ENCODE measurements at places on chromosomes 2 and 18.
A peak's percentile ranks its signal among the peaks of the same experiment; 100 is the strongest.

DNA sequence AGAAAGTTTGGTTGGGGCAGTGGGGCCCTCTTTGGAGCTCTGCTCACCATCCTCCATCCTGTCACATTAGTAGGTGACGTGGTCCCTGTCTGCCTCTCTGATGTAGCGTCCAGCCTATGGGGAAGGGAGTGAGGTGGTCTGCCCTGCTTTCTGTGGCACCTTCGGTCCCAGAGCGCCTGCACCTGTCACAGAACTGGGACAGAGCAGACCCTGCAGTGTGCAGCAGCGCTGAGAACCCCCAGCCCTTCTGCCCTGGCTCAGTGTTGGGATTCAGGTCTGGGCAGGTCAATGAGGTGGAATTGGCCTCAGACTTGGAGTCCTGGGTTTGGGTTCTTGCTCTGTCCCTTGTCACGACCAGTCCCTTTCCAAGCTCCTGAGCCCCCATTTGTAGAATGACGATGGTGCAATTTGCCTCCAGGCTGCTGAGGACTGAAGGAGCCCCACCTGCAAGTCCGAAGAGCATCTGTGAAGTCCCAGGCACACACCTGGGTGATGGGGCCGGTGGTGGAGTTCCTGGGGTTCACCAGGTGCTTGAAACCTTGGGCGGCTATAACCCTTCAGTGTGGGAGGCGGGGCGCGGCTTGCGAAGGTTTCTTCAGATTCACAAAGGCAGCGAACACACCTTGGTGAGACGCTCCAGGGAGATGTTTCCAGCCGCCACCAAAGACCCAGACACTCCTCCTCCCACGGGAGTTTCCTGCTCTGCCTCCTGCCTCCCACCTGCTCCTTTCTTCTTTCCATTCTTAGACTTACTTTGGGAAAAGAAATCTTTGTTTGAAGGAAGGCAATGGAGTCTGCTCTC lies 265.4 kb upstream of the HDAC4 start:
- DNase-seq = no peak

DNA sequence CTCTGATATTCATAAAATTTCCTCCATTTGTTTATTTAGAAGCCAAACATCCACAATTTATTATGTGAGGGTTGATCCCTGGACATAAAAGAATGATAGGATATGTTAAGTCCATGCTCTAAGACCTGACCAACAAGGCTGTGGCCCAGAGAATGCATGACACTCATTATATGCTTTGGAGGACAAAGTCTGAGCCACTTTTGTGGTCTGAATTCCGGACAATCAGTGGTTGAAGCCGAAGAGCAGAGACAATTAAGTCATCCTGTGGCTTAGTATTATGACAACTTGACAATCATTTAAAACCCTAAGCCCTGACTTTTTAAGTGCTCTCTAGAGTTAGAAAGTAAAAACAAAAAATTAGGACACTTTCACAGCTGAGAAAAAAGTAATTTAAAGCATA lies 483.3 kb downstream of the PLCL1 start:
- DNase-seq = no peak

DNA sequence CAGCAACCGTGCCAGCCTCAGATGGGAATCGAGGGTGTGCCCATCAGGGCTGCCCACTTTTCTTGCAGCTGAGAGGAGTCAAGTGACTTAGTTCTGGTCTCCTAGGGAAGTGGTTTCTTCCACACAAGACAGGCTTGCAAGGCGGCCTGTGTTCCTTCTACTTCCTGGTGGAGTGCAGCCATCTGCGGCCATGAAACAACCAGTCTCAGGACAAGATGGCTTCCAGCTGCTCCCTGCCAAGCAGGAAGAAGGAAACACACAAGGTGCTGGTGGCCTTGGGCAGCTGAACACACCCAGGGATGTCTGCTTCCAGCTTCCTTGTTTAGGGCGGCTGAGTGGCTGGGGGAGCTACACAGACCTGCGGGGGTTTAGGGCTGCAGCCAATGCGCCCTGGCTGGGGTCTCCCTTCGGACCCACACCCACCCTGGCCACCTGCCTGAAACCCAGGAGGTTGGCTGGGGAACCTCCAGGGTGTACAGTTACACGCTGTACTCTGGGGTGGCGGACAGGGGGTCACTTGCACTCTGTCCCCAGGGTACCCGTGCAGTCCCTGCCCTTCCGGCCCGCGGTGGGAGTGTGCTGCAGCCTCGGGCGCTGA lies 34.7 kb downstream of the PTPN18 start:
- no peak for DNase-seq

GRCh38 chr2:120531365-120531764 lies 185.4 kb downstream of the INHBB start:
- no peak for DNase-seq

DNA sequence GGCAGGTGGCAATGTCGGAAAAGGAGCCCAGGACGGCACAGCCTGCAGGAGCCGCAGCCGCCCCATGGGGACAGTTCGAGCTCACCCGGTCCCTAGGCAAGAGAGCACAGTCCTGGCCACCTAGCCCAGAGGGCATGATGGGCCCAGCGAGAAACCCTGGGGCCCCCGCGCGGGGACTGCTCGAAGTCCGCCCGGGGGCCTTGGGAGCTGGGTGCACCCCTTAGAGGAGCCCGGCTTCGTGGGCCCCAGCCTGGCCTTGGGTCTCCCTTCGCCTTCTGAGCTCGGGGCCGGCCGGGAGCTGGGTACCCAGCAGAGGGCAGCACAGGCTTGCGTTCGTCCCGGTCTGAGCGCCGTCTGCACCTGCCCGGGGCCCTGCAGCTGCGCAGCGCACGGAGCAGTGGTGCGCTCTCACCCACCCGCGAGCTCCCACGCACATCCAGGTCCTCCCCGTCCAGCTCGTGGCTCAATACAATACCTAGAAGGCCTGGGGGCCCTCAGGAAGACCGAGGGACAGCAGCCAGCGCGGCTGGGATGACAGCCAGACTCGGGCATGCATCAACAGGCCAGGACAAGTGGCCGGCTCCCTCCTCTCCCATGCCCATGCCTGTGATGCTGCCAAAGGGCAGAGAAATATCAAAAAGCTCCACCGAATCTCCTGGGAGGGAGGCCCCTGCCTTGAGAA lies 96.2 kb upstream of the ZNF532 start:
- peak; percentile 59 for DNase-seq

GRCh38 chr2:101291973-101292372 lies 16.5 kb downstream of the RNF149 start:
- DNase-seq = no peak

DNA sequence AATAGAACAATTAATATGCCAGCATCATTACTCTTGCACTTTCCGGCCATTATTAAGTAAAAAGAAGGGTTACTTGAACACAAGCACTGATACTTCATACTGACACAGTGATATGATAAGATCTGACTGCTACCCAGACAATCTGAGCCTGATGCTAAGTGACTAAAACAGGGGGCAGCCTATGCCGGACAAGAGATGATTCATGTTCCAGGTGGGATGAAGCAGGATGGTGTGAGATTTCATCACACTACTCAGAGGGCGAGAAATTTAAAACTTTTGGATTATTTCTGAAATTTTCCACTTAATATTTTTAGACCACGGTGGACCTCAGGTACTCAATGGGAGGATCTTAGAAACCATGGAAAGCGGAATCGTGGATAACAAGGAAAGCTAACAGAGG lies 61.7 kb downstream of the LIPG start:
- DNase-seq = no peak

GRCh38 chr2:16553226-16553625 lies 112.4 kb downstream of the CYRIA start:
- peak; percentile 47 for DNase-seq

- no peak for DNase-seq
These were observed 44.9 kb downstream of the ANKMY1 start for GRCh38 chr2:240512666-240513535.

DNA sequence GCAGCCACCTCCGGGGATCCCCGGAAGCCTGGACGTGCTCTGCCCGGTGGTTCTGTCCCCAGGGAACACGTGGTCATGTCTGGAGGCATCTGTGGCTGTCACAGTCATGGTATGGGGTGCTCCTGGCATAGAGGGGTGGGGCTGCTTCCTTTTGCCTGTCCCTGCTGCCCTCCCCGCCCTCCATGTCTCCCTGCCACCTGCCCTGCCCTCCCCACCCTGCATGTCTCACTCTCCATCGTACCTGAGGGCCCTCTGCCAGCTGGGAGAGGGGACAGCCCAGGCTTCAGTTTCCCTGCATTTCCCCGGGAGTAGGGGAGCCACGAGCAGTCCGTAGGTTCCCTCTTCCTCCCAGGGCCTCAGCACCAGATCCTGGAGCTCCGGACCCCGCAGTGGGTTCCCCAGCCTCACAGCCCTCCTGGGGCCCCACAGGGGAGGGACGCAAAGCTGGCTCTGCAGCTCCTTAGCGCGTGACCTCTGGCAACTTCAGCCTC lies 90.0 kb upstream of the CTDP1 start:
- no peak for DNase-seq

GRCh38 chr2:202410092-202410491 lies 34.0 kb downstream of the BMPR2 start:
- DNase-seq = no peak

- DNase-seq = no peak
These were observed 165.9 kb upstream of the RND3 start for GRCh38 chr2:150653351-150653750.

GRCh38 chr2:195737511-195738325 lies 80.7 kb downstream of the SLC39A10 start:
- DNase-seq = no peak

GRCh38 chr18:57898506-57899124 lies 95.5 kb upstream of the ATP8B1 start:
- DNase-seq = no peak

- no peak for DNase-seq
These were observed 153.9 kb upstream of the SOX11 start for GRCh38 chr2:5538313-5538712.

- DNase-seq = no peak
These were observed 780.8 kb upstream of the GCFC2 start for GRCh38 chr2:76491503-76491902.

DNA sequence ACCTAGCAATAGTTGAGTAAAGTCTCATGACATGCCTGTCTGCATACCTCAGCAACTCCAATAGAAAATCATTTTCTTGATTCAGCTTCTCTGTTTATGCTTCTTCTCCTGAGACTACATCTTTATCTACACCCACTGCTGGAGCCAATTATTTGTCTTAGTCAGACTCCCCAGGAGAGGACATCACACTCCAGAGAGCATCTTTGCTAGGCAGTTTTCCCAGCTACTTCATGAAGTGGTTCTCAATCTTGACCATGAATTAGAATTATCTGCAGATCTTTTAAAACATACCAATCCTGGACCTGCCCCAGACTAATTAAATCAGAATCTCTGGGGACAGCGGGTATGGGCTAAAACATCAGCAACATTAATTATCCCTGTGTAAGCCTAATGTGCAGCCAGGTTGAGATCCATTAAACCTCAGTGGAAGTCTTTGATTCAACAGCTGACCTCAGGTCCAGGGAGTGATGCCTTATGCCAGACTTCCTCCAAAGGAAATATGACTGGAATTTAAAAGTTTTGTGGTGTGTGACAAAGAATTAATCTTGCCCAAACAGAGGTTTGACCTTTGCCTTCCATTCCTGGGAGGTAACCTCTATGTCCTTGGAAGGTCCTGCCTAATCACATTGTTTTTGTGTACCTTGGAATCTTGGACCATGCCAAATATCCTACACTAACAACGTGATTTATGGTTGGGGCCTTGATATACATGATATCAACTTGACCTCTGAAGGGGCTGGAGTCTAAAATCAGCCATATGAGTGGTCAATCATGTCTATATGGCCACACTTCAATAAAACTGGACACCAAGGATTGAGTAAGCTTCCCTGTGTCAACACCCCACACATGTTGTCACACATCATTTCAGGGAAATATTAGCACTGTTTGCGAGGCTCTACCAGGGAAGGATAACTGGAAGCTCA lies 99.3 kb upstream of the DNAJC10 start:
- DNase-seq = no peak

- DNase-seq = no peak
These were observed 471.2 kb upstream of the HS6ST1 start for GRCh38 chr2:128789776-128790455.

DNA sequence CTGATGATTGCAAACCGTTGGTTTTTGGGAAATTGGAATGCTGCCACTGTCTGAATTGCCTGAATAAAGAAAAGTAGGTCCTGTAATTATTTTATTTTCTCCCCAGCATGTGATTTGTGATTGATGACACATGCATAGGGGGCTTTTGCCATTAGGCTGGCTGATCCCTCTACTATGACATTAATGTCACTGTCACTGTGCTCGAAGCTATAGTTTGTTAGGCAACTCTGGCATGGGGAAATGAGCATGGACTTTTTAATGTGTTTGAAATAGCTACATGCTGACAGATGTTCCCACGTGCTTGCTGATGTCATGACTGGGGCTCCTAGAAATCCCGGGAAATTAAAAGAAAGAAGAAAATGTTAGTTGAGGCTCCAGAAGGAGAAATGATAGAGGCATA lies 99.1 kb downstream of the HRH4 start:
- no peak for DNase-seq

GRCh38 chr2:54040250-54040649 lies 69.5 kb upstream of the PSME4 start:
- no peak for DNase-seq

GRCh38 chr2:111946294-111947114 lies 48.1 kb downstream of the MERTK start:
- peak; percentile 92 for DNase-seq

DNA sequence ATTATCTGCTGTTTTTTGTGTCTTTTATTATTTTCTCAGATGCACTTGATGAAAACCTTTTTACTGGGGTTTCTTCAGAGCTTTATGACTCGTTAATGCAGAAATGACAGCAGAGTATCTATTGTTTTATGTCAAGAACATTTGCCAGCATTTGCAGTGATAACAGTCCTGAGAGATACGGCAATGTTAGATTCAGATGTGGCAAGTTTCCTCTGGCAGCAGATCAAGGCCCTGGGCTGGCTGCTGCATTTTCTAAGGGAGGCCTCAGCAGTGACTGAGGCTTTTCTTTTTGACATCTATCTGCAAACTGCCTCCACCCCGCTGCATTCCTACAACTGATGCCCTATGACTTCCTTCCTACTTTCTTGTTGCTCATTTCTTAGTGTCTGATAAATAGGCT lies 40.2 kb downstream of the EFEMP1 start:
- DNase-seq = no peak

DNA sequence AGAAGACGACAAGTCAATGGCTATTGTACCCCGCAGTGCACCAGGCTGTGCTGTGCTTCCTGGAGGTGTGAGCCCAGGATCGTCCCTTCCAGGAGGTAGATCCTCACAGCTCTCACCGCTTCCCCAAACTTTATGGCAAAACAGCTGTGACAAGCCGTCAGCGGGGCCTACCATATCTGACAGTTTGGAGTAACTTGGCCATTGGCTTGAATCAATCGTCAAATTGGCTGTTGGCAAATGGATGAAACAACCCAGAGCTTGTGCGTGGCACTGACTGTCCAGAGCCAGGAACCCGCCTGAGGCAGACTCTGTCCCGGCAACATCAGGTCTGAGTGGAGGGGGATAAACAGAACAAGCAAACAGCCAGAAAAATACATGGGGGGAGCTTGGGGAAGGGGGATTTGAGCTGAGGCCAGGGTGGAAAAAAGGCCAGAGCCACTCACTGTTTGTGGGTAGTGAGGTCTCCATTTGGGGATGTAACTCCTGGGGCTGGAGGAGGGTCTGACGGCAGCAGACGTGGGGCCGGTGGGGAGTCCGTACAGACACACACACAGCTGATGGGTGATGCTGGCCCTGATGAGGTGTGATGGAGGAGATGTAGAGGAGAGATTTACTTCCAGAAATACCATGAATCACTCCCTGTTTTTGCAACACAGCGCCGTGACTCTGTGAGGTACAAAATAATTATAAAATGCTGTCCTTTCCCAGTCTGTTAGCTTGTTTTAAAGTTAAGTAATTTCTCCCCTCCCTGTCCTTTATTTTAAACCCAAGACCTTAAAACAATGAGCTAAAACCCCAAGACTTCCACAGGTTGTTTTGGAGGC lies 174.8 kb downstream of the TWIST2 start:
- DNase-seq = no peak

GRCh38 chr2:24720310-24720709 lies 72.9 kb downstream of the PTRHD1 start:
- no peak for DNase-seq
